ENCODE measurements at places on chromosomes 7 and 10.
A peak's percentile ranks its signal among the peaks of the same experiment; 100 is the strongest.

DNA sequence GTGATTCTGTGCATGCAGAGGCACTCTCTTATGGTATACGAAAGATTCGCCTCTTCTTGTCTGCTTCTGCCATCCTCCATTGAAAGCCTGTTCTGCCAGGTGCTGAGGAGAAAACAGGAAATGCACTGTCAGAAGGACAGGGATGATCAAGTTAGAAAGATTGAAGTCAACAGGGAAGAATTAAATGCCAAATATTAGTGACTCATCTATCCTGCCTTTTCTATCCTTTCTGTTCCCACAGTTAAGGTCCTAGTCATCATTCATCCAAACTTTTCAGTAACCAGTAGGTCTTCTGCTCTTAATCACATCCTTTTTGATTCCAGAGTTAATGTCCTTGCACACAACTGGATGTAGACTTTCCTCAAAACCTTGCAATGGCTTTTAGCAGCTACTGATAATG lies 4.8 kb upstream of the ZNF783 start:
- no peak for DNase-seq

DNA sequence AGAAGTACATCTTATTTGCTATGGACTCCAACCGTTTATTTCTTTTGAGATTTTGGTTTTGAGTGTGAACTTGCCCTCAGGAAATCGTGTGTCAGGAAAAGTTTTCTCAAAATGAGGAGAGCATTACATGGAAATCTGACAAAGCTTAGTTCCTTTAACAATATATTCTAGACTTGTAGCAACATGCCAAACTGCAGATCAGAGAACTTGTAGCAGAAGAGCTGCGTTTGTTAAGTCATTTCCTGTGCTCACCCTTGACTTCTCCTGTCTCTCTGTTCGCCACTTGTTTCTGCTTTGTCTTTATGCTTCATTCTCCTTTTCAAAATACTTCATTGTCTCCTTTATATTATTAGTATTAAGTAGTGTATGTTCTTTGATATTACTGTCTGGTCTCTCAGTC lies 116.6 kb upstream of the FOXP2 start:
- no peak for DNase-seq

- no peak for DNase-seq
These were observed 229.3 kb downstream of the DGKB start for GRCh38 chr7:14673202-14673601.

DNA sequence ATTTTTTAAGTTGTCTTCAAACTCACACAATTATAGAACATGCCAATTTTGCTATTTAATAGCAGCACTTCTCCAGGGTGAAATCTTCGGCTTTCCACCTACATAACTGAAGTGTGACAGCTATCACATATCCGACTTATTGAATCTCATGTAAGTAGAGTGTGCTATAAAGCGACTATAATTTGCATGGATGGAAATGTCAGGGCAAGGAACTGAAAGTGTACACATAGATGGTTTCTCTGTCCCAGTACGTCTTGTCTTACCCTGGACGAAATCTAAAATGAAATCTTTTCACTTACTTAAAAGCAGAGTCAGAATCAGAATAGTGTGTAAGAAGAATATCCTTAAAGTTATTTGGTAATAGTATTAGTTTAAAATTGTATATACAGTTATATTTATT lies 132.3 kb downstream of the THSD7A start:
- no peak for DNase-seq

DNA sequence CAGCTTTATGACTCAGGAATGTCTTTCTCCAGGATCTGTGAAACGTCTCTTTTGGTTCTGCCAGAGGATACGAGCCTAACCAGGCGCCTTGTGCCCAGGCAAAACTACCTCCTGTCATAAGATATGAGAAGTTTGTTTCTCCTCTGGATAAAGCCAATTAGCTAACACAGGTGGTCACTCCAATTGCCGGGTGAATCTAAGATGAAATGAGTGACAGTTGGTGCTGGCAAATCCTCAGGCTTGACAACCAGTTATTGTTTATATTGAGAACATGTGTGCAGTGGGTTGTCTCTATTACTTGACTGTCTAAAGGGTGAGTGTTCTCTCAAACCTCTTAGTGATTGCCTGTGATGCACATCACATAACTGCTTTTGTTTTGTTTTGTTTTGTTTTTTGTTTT lies 449.1 kb downstream of the XPNPEP1 start:
- DNase-seq = no peak

- DNase-seq = no peak
These were observed 159.9 kb downstream of the CAMK1D start for GRCh38 chr10:12509016-12509793.

- DNase-seq = peak; percentile 46
These were observed at the start of gene AGAP3 for GRCh38 chr7:151085691-151086620. TSS of gene AGAP3 (plus strand) at chr7:151086475. CDS start at chr7:151086742, 267 bp downstream.

GRCh38 chr10:72164617-72165016 lies 51.2 kb upstream of the ANAPC16 start:
- DNase-seq = no peak

DNA sequence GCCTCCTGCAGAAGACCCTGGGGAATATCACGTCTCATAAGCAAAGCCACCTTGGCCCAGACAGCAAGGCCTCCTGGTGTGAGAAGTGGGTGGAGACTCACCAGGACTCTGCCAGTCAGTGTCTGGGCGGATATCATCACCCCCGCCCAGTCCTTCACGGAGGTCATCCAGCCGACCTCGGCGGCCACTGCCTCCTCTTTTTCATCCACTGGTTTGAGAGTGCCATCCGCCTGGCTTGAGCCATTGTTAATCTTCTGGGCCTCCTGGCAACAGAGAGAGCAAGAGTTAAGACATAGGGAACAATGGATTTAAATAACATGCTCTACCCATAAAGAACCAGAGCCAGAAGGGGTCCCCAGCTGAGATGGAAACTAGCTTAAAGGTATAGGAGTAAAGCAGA lies 233.8 kb downstream of the KCNMA1 start:
- no peak for DNase-seq

DNA sequence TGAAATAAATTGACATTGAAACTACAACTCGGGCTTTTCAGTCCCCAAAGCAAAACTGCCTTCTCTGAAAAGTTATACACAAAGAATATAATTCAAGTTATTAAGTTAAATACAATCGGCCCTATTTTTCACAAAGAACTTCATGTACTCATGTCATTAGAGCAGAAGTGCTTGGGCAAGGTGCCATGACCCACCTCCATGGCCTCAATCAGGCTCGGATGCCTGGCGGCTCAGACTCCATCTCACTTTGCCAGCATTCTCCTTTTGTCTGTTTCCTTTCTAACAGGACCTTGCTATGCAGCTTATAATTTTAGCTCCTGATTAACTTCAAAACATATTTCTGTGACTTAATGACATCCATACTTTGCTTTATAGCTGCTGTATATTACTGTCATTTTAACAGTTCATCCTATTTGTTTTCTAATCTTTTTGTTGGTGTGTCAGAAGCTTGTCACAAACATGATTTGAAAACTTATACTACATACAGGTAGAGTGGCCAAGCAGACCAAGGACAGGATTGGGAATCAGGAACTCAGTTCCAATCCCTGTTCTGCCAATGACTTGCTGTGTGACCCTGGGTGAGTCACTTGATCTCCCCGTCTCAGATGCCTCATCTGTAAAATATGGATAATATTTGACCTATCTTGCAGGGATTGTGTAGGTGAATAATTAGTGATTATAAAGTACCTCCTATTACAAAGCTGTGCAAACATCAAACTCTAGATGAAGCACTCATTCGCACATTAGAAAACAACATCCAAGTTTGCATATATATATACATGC lies 60.8 kb upstream of the ITGA8 start:
- no peak for DNase-seq

GRCh38 chr10:100053686-100054460 lies 27.8 kb downstream of the CPN1 start:
- DNase-seq = no peak

GRCh38 chr7:7251742-7252141 lies 69.4 kb downstream of the C1GALT1 start:
- no peak for DNase-seq

DNA sequence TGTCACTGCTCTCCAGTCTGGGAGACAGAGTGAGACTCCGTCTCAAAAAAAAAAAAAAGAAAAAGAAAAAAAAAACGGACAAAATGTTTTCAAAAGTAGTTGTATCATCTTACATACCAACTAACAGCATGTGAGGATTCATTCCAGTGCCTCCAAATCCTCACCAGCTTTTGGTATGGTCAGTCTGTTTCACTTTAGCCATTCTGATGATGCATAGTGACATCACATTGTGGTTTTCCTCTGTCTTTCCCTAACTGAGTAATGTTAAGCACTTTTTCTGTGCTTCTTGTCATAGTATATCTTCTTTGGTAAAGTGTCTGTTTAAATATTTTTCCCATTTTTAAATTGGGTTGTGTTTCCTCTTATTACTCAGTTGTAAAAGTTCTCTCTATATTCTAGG lies 251.4 kb upstream of the CTBP2 start:
- DNase-seq = no peak

- peak; percentile 39 for DNase-seq
These were observed 9.0 kb upstream of the ARPC1B start for GRCh38 chr7:99365318-99366141.

GRCh38 chr10:61609701-61610100 lies 53.0 kb upstream of the CABCOCO1 start:
- DNase-seq = no peak

- DNase-seq = no peak
These were observed 16.0 kb downstream of the SEMA3C start for GRCh38 chr7:80902716-80903308.

DNA sequence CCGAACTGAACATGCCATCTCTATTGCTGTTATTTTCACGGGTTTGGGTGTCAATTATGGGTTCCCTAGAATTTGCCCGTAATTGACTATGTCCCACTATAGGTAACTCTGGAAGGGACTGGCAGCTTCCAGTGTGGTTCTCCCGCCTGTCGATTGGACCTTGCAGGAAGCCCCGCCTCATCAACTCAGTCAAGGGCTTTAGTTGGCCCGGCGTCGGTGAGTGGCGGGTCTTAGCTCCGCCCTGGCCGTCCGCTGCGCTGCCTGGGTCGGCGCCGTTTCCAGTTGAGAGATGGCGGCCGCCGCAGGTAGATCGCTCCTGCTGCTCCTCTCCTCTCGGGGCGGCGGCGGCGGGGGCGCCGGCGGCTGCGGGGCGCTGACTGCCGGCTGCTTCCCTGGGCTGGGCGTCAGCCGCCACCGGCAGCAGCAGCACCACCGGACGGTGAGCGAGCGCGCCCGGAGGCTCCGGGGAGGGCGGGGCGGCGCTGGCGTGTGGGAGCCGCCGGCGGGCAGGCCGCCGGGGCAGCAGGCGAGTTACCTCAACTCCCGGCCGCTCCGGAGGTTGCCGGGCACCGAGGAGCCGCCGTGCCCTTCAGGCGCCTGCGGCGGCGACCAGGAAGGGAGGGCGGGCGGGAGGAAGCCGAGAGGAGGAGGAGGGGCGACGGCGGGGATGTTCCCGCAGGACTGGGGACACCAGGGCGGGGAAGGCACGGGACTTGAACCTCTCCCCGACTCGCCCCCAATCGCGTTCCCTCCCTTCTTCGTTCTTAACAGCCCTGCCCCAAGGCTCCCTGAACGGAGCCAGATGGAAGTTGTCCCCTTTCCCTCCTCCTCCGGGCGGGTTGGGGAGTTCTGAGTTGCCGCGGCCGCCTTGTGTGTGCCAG lies at the start of gene MCU:
TSS of gene MCU (plus strand) at position 281 of the 881 bp plus-strand sequence. CDS start at position 290, 9 bp downstream.
- DNase-seq = peak; percentile 88

DNA sequence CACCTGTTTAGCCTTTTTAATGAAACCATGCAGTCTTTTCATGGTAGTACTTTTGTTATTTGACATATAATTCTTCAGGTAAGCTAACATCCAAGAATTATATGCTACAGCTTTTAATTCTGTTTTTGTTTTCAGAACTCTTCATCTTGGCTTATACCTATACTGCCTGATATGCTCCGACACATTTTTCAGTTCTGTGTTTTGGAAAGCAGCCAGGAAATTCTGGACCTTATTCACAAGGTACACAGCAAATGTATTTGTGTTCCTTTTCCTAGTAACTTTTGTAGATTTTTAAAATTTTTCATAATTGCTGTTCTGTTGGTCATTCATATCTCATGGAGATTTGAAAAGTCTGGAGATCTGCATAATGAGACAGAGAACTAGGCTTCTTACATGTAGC lies 56.7 kb downstream of the BTAF1 start:
- no peak for DNase-seq

- DNase-seq = no peak
These were observed 104.3 kb downstream of the TCERG1L start for GRCh38 chr10:131207176-131207575.

- no peak for DNase-seq
These were observed 363.7 kb downstream of the BMPER start for GRCh38 chr7:34269084-34269483.

DNA sequence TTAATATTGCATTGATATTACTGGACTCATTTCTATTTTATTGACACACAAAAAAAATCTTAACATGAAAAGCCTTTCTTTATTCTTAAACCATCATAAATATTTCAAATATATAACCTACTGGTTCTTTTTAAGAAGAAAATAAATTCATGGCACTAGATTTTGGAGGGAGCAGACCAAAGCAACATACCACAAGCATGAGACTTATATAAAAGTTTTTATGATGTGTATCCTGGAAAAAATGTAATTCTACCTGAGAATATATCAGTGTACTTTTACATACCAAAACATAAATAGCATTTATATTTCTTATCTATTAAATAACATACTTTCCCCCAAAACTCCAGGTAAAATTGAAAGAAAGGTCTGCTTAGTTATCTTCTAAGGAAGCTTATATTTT lies 508.2 kb upstream of the SEMA3D start:
- DNase-seq = no peak

DNA sequence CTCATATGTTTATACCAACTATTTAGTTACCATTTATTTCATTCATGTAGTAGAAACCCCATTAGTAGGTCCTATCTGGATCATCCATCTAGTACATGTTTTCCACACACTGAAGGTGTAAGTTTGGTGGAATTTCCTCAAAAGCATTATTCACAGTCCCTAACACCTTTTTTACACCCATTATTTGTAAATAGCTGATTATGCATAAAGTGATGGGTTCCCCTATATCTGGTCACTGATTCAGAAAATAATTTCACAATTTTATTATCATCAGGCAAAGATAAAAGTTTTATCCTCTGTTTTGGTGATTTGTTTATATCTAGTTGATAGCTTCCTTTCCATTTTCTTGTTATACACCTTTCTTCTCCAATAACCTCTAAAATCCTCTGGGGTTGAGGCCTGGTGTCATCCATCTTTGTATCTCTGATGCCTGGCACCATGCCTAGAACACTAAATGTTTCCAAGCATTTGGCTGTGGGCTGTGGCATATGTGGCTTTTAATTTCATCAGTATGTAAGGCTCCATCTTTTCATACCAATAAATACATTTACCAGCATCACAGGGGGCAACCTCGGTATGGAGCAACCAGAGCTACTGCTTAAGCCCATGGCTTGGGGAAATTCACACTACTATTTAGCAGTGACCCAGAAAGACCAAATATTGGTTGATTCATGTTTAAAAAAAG lies 1089.5 kb upstream of the LRRN3 start:
- DNase-seq = no peak

GRCh38 chr7:131944556-131945069 lies 388.2 kb upstream of the PODXL start:
- no peak for DNase-seq

DNA sequence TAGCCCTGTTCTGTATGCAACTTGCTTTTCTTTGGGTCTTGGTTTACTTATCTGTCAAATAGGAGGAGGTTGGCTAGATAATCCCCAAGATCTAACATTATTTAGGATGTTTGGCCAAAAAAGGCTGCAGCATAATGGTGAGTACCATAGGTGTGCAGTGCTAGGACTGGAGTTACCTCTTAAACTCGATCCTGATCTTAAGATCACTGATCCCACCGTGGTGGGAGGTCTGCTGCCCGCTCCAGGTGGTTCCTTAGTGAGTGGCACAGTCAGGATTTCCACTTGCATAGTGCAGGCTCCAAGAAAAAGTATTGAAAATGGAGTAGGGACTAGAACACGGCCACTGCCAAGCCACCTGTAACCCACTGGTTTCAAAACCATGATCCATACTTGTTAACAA lies 66.9 kb downstream of the KLHDC10 start:
- DNase-seq = no peak

Data from activated T-helper 2 cell treated with anti-CD3 and anti-CD28 coated beads, Interferon-gamma antibody, Interleukin-2, Interleukin-4, amounts not matched to agents 10 μg/mL and 5 μg/mL and 100 μg/mL, durations not matched to agents 14 hours and 24 hours and 36 hours (primary cell).